ENCODE measurements at places on chromosomes 7 and 10.

DNA sequence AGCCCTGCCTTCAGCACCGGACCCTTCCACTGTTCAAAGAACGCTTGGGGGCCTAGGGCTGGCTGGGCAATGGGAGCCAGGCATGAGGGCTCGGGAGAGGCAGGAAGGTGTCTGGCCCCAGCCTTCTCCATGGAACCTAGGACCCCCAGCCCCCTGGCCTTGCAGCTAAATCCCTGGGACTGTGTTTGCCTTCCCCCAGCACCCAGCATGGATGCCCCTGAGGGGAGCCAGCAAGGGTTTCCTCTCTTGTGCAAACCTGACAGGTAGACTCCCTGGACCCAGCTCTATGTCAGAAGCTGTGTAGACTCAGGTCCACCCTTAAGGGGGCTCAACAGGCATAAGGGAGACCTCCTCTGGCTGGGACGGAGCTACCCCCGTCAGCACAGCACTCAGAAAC, 288.0 kb downstream of the GRID1 start:
- no peak for DNase-seq

DNA sequence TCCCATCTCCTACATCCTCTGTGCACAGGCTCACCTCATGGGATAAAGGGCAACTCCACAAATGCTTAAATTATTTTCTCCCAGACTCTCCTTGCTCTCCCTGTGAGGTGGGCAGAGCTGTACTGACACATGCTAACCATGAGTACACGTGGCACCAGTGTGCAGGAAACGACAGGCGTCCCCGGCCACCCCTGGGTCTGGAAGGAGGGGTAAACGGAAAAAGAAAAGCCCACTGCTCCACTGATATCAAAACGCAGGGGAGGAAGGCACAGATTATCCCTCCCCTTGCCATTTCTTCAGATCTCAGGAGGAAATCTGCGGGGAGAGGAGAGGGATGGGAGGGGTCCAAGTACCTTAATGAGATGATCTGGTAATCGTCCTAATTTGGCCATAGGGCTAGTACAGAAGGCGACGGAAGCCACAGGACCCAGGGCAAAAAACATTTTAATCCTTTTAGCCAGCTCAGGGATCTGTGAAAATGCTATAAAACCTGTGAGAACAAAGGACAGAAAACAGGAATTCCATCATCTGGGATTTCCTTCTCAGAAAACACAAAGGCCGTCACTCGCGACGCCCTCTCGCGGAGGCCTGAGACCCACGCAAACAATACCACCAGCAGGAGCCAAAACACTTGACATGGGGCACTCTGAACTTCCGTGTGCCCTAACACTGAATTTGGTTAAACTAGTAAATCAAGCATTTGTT, 17.8 kb upstream of the CH25H start:
- DNase-seq: no peak

GRCh38 chr10:105154736-105155135, 513.6 kb downstream of the SORCS3 start:
- DNase-seq: no peak

DNA sequence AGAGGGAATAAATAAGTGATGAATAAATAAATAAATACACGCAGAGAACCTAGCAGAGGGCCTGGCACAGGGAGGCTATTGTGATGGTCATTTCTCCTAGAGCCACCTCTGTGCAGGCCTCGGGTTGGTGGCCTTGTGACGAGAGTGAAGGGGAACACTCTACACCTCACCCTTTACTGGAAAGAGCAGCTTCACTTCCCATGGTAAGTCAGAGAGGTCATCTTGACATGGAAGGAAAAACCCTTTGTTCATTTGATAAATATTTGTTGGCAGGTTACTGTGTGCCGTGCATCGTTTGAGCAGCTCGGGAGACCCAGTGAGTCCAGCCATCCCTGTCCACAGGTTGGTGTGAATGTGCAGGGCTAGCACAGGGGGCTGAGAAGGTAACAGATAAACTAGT, 70.2 kb upstream of the PODXL start:
- DNase-seq: no peak

DNA sequence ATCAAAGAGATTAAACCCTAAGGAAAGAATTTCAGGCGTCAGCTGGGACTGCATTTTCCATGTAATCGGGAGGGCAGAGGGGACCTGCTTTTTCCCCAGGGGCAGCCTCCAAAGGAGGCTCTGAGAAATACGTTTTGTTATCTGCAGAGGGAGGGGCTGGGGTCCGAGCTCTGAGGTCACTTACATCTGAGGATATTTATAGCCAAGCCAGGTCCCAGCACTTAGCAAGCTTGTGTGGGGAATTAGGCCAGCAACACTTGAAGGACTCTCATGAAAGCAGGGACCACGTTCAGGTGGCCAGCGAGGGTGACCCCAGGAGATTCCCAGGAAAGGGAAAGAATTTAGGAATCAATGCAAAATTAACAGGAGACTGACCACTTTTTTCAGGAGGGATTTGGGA, 20.6 kb upstream of the GDI2 start:
- DNase-seq: no peak

DNA sequence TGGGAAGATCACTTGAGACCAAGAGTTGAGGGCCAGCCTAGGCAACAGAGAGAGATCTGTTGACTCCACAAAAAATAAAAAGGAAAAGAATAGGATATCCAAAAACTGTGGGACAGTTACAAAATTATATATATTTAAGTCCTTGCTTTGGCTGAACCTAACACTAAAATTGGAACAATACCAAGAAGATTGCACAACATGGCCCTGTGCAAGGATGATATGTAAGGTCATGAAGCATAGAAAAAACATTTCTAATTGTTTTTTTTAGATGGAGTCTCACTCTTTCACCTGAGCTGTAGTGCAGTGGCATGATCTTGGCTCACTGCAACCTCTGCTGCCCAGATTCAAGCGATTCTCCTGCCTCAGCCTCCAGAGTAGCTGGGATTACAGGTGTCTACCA, 139.0 kb downstream of the TPST1 start:
- no peak for DNase-seq

DNA sequence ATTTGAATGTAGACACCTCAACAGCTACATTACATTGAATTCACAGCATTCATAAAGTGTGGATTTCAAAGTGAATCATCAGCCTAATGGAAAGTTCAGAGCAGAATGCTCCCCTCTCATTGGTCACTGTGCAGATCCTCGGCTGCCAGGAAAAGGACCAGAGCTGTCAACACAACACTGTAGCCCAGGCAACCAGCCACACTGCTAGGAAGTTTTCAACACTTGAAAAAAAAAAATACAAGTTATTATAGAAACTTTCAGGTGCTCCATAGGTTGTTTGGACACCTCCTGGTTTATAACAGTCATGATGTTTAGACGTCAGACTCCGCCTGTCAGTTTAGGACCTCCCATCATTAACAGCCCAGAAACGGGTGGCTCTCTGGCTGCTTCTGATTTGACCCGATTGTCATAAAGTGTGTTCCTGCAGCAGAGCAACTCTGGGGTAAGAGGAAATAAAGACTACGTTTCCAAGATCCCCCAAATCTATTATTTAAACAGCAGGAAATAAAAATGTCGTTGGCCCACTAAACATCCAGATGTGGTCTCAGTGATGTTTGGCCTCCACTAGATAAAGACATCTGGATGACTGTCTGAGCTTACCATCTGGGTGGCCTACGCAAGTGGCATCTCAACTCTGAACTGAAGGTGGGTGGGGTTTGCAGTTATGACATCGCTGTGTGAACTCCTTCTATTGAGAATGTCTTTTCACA, 117.4 kb downstream of the CABCOCO1 start:
- peak; percentile 94 for DNase-seq

- DNase-seq: no peak
Measured at GRCh38 chr10:33183655-33184054, 150.8 kb downstream of the NRP1 start.

GRCh38 chr10:20737107-20737506, 160.0 kb downstream of the NEBL start:
- no peak for DNase-seq

DNA sequence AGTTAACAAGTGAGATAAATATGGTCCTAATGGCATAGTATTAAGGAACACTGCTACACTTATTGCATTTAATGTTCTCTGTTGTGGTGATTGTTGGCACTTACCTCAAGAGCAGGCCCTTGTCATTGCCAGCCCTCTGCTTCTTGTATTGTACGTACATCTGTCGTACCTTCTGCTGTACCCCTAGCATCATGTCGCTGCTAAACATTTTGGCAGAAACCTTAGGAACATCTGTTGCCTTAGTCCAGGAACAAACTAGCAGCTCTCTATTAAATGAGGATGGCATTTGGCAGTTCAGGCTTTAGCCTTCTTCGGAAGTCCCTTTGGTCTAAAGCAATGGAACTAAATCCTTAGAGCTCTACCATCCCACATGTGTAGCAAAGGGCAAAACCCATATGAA, 47.6 kb downstream of the PRKG1 start:
- no peak for DNase-seq

- DNase-seq: no peak
Measured at GRCh38 chr7:126804604-126805003, 448.1 kb downstream of the GRM8 start.

GRCh38 chr7:41685684-41686083, 17.2 kb downstream of the INHBA start:
- DNase-seq: no peak

GRCh38 chr7:89002981-89003956, 207.7 kb upstream of the TEX47 start:
- no peak for DNase-seq

- DNase-seq: no peak
Measured at GRCh38 chr10:71089162-71089561, 123.2 kb upstream of the UNC5B start.

- no peak for DNase-seq
Measured at GRCh38 chr10:48498940-48499510, 105.8 kb downstream of the ARHGAP22 start.

GRCh38 chr10:102405632-102406031, 10.1 kb downstream of the NFKB2 start:
- no peak for DNase-seq

DNA sequence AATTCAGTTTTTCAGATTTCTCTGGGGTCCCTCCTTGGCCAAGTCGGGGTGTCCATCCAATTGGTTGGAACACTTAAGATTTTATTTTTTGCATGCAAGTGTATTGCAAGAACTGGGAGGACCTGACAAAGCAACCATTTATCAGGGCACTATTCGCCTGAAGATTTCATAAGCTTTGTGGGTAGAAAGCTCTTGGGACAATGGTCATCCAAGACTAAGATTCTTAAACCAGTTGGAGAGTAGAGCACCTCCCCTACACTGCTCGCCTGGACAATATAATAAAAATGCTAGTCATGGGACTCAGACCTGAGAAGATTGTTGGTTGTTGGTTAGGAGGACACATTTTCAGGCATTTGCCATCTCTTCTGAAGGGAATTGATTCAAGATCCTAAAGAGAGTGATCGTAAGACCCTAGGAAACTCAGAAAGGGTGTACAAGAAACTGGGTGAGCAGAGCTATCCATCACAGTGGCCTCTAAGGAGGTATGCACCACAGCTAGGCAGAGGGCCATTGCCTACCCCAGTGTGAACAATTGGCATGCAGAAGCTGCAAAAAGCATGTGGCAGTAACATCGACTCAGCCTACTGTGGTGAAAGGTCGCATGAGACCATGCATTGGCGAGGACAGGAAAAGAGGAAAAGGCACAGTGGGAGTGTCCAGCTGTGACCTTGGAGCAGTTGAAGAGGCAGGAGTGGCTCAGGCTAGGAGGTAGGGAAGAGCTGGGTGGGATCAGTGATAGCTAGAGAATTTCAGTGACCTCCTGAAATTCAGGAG, 1235.3 kb upstream of the AUTS2 start:
- DNase-seq: no peak

DNA sequence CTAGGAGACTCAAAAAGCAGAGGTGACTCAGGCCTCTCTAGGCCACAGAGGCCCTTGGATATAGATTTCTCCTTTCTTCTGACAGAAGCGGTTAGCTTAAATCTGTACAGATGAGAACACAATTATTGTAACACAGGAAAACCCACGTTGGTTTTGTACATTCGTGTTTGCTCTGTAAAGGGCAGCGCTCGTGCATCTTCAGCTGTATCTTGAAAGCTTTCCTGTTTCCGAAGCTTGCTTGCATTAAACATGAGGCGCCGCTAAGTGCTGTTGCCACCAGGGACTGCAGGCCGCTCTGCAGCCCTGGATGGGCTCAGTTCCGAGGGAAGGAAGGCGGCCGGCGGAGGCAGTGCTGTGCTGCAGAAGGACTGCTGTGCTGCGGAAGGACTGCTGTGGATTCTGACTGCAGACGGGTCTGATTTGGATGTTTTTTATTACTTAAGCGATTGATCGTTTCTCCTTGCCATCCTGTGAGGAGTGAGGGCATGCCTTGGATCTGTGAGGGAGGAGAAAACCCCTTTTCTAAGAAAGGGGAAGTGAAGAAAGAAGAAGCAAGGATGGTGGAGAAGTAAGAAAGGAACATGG, 53.3 kb downstream of the FHIP2A start:
- peak; percentile 16 for DNase-seq

GRCh38 chr10:11931038-11931437, 107.9 kb downstream of the PROSER2 start:
- no peak for DNase-seq

DNA sequence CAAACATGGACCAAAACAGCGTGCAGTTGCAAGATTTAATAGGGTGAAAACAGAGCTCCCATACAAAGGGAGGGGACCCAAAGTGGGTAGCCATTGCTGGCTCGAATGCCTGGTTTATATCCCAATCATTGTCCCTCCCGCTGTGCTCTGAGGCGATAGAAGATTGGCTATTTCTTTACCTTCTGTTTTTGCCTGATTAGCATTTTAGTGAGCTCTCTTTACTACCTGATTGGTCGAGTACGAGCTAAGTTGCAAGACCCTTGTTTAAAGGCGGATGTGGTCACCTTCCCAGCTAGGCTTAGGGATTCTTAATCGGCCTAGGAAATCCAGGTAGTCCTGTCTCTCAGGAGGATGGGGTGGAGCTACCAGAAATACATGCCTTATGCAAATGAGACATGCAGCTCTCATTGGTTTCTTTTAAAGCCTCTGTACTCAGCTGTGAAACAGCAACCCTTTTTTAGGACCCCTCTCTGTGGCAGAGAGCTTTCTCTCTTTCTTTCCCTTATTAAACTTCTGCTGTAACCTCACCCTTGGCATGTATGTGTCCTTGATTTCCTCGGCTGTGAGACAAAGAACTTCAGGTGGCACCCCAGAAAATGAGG, 202.4 kb downstream of the CCSER2 start:
- DNase-seq: no peak

GRCh38 chr10:94315024-94315451, 47.7 kb downstream of the NOC3L start:
- DNase-seq: no peak
